HS-27A (cell line): ENCODE measurements at places on chromosomes 11 and 22.

DNA sequence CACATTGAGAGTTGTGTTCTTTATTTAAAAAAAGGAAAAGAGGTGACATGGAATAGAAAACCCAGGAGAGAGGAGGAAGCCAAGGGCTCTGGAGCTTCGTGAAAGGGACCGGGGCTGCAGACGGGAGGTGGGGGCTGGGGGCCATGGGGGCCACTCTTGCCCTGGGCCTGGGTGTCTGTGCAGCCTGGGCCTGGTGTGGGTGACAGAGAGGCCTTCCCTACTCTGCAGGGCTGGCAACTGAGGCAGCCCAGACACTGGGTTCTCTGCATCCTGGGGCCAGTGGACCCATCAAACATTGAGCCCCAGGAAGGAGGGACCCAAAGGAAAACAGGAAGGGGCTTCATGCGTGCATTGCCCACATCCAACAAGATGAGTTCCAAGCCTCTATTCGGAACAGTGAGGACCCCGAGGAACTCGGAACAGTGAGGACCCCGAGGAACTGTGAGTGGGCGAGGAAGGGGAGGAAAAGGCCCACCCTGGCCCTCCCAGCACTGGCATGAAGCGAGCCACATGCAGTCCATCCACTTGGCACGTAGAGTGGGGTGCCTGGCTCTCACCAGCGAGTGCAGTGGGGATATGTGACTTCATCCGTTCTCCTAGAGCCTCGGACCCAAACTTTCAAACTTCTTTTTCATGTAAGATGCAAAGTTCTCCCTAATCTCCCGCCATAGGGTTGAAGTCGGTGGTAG is 1121.6 kb downstream of the BRD1 start:
- DNase-seq = no peak

DNA sequence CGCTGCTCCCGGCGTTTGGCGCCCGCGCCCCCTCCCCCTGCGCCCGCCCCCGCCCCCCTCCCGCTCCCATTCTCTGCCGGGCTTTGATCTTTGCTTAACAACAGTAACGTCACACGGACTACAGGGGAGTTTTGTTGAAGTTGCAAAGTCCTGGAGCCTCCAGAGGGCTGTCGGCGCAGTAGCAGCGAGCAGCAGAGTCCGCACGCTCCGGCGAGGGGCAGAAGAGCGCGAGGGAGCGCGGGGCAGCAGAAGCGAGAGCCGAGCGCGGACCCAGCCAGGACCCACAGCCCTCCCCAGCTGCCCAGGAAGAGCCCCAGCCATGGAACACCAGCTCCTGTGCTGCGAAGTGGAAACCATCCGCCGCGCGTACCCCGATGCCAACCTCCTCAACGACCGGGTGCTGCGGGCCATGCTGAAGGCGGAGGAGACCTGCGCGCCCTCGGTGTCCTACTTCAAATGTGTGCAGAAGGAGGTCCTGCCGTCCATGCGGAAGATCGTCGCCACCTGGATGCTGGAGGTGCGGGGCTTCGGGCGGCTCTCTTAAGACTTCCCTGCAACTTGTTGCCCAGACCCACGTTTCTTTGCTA is at the start of gene CCND1:
Gene CCND1 (plus strand): TSS at position 162 of the 587 bp plus-strand sequence. CDS start 158 bp downstream, at position 320.
- peak; percentile 84 for DNase-seq

DNA sequence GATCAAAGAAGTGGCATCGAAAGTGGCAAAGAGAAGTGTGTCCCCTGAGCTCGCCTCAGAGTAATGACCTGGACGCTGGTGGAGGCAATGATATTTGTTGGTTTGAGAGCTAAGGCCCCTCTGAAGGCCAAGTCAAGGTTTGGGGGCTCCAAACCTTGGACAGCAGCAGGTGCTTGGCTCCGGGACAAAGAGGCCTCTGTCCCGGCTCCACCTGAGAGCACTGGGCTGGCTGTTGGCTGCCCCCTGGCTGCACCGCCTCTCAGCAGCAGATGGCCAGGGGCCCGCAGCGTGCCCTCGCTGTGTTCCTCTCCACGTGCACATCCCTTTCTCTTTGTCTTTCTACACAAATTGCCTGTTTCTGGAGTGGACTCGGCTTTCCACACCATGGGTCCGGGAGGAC is 301.3 kb downstream of the NTM start:
- DNase-seq = no peak

GRCh38 chr22:41909310-41910049 is 5.4 kb downstream of the SHISA8 start:
- no peak for DNase-seq

DNA sequence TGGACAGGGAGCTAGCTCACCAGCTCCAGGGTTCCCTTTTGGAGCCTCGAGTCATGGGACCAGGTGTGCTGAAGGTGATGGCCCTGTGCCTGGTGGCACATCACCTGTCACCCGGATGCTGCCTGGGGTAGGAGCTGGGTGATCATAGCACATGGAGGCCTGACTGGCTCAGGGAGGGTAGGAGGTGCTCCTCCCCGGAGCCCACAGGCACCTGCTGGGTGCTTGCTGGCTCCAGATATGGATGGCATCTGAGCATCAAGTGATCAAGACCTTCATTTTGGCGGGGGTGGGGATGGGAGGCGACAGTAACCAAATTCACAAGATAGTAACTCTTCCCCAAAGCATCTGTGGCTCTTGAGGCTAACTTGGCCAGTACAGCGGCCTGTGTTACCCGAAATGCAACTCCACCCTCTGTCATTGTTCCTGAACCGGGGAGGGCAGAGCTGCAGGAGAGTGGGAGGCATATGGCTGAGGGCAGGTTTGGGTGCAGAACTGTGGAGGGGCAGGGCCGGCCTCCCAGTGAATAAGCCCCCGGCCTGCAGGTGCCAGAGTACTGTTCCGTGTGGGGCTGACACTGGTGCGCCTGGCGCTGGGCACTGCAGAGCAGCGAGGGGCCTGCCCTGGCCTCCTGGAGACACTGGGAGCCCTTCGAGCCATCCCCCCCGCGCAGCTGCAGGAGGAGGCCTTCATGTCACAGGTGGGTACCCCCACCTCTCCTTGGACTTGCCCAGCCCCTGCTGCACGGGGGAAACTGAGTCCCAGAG is 4.7 kb downstream of the TBC1D10C start:
- no peak for DNase-seq

- no peak for DNase-seq
These were observed 11.2 kb downstream of the KREMEN1 start for GRCh38 chr22:29083933-29084591.

DNA sequence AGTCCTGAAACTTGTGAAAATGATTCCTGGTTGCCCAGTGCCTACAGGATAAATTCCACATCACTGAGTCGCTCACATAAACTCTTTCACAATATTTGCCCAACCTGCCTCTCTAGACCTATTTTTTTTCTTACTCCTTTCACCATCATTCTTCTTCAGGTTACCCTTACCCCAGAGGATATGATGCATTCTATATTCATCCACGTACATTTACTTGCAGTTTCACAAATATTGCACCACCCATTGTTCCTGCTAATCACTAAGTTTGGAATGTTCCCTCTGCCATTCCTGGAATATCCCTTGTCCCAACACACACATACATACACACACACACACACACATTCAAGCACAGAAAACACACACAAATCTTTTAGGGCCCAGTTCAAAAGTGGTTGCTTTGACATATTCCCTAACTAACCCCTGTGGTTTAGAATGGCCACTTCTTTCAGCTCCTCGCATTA is 379.5 kb downstream of the ETS1 start:
- peak; percentile 66 for DNase-seq

GRCh38 chr11:34161812-34162492 is 56.5 kb downstream of the NAT10 start:
- DNase-seq = no peak

- DNase-seq = no peak
These were observed 564 bp upstream of the ANO1 start for GRCh38 chr11:70077411-70078094.

DNA sequence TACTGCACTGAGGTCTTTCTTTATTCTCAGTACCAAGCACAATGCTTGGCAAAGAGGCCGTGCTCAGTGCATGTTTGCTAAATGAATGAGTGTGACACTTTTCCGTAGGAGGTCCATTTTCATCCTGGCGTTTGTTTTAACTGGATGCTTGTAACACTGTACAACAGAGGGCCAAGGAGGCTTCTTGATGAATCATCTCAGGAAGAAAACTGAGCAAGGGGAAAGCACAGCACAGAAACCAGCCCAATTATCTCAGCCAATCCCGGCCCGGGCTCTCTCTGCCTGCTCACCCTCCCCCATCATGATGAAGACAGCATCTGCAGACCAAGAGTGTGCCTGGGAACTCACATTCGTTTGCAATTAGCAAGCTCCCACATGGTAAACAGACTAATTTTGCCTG is 570.3 kb downstream of the OPCML start:
- no peak for DNase-seq

DNA sequence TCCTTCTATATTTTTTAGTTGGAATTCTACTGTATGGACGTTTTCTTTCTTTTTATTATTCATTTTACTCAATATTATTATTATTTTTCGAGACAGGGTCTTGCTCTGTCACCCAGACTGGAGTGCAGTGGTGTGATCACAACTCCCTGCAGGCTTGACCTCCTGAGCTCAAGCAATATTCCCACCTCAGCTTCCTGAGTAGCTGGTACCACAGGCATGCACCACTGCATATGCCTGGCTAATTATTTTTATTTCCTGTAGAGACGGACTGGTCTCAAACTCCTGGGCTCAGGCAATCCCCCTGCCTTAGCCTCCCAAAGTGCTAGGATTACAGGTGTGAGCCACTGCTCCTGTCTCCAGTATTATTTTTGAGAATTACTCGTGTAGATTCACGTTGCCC is 34.0 kb upstream of the CCDC134 start:
- DNase-seq = no peak

- DNase-seq = no peak
These were observed at the start of gene SOX10 for GRCh38 chr22:37983860-37984791. Gene SOX10, minus strand, starts transcription at chr22:37984555. Its CDS starts 771 bp downstream, at chr22:37983784.

GRCh38 chr11:117426297-117426685 is 98.6 kb downstream of the CEP164 start:
- no peak for DNase-seq

- DNase-seq = no peak
These were observed 101.7 kb downstream of the CWC15 start for GRCh38 chr11:94871491-94872185.

DNA sequence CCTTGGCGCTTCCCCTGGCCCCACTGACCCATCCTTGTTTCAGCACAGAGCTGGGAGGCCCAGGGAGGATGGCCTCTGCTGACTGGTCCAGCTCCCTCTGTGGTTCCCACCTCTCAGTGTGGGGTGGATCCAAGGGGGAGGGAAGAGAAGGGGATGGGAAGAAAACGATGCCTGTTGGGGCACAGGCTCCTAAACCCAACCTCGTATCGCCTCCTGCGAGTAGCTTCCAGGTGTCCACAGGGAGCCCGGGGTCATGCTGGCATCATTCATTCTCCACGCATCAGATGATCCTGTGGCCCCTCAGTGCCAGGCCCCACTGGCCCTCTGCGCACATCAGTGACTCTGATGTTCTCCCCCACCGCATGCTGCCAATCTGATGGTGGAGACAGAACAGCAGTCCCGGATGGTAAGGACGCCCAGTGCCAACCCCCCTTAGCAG is 5.1 kb downstream of the MYEOV start:
- DNase-seq = no peak

- no peak for DNase-seq
These were observed 951 bp upstream of the EHD1 start for GRCh38 chr11:64879244-64879900.

GRCh38 chr11:133219543-133219942 is 312.8 kb downstream of the OPCML start:
- no peak for DNase-seq

DNA sequence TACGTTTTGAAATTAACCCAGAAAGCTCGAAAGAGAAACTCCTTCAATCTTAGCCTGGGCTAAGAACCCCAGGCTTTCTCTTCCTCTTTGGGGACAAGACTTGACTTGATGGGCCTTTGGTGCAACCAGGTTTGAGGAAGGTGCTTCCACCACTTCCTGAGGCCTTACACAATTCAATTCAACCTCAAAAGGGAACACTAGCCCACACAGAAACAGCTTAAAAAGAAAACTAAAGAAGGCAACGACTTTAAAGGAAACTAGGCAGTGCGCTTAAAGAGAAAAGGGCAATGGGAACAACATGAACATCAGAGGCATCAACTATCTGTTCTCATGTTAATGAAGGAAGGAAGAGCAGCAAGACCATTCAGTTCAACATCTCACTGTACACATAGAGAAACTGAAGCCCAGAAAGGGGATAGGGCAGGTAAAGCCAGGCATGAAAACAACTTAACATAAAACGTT is 24.8 kb downstream of the PAK1 start:
- no peak for DNase-seq

GRCh38 chr11:120141113-120141767 is 3.3 kb upstream of the TRIM29 start:
- DNase-seq = no peak

DNA sequence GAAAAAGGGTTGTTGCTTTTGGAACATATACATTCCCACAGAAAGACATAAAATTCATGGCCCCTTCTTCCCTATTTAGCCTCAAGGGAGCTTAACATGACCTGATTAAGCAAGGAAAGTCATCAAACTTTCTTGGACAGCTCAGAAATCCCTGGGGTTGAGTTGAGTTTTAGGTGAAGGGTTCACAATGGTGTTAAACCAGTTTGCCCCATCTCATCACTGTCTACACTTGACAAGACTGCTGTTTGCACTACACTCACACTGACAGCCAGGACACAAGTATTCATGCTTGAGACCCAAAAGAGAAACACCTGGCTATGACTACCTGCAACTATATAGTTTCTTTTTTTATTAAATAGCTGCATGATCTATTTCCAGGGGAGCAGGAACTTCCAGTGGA is 209.8 kb upstream of the TMEM45B start:
- no peak for DNase-seq

DNA sequence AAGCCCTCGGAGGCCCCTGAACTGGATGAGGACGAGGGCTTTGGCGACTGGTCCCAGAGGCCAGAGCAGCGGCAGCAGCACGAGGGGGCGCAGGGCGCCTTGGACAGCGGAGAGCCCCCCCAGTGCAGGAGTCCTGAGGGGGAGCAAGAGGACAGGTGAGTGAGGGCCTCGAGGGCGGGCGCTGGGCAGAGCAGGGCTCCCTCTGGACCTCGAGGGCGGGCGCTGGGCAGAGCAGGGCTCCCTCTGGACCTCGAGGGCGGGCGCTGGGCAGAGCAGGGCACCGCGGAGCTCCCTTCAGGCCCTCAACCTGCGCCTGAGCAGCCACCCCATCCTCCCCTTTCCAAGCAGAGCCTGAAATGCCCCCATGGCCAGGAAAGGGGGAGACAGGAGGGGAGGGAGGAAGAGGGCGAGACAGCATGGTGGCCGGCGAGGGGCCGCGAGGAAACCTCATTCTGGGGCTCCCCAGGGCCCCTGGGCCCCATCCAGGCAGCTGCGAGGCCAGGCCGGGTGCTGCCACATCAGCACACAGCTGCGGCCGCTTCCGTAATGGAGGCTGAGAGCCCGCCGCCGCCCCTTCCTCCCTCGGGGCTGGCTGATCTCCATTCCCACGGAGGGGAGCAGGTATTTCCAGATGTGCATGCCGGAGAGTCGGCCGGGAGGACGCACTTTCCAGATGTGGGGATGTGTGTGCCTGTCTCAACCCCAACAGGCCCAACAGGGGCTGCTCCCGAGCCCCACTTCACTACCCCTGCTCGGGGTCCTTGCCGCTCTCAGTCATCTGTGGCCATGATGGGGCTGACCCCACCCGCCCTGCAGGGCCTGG is 10.0 kb downstream of the PRR33 start:
- no peak for DNase-seq

- DNase-seq = no peak
These were observed 2.2 kb downstream of the PPP2R5B start for GRCh38 chr11:64926689-64927088.
